Stimulated activated CD4-positive, alpha-beta T cell treated with anti-CD3 and anti-CD28 coated beads, Interleukin-15, amount 100 ng/mL, for 1 hour (primary cell): ENCODE measurements at places on chromosomes 2 and 18.

DNA sequence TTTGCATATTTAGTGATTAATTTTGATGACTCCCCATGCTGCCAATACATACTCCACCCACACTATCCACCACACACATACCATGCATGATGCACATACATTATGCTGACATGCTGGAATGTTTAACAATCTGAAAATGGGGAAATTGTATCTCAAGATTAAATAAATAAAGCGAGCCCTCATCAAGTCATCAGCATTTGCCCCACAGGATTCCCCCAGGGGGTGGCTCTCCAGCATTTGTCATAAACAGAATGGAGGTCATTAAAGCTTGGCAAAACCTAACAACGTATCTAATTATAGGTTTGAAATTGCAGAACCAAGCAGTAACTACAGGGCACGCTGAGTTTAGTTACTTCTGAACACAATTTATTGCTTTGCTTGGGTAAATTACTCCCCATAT lies 141.2 kb upstream of the TACR1 start:
- no peak for DNase-seq

- no peak for DNase-seq
Measured at GRCh38 chr2:29977284-29977683, 55.9 kb upstream of the ALK start.

- DNase-seq = no peak
Measured at GRCh38 chr2:191866195-191866594, 19.3 kb upstream of the CAVIN2 start.

DNA sequence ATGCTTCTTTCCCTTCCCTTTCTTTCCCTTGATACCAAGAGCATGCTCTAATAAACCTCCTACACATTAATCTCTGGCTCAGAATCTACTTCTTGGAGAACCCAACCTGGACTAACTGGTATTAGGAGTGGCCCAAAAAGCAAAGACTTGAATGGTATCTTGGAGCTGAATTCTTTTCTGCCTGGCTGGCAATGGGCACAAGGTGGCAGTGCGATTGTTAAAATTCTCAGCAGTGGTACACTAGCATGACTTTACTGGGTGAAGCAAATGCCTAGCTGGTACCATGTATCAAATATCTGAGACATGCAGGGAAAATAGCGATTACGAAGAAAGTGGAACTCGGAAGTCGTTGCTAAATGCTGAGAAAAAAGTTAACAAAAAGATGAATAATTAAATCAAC lies 376.1 kb downstream of the XIRP2 start:
- DNase-seq = no peak

- DNase-seq = no peak
Measured at GRCh38 chr2:98917031-98917471, 19.0 kb downstream of the CRACDL start.

DNA sequence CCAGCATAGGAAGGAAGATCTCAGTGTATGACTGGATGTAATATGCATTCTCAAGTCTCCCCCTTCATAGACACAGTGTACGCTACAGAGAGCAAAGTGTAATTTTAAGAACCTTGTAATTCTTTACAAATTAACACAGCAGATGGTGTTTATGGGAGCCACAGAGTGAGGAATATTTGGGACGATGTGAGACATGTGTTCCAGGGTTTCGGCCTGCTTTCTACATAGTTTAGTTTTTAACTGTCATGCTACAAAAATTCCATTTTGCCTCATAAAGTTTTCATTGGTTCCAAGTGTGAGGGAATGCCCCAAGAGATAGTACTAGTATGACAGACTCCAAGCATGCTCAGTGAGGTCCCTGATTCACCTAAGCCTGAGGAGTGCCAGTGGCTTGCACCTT lies 76.2 kb upstream of the LRRTM1 start:
- no peak for DNase-seq

- DNase-seq = no peak
Measured at GRCh38 chr2:191634791-191635190, 43.1 kb upstream of the NABP1 start.

- no peak for DNase-seq
Measured at GRCh38 chr2:60649721-60650120, 96.3 kb upstream of the BCL11A start.

GRCh38 chr2:45006041-45006941 lies 3.0 kb downstream of the SIX2 start:
- no peak for DNase-seq

DNA sequence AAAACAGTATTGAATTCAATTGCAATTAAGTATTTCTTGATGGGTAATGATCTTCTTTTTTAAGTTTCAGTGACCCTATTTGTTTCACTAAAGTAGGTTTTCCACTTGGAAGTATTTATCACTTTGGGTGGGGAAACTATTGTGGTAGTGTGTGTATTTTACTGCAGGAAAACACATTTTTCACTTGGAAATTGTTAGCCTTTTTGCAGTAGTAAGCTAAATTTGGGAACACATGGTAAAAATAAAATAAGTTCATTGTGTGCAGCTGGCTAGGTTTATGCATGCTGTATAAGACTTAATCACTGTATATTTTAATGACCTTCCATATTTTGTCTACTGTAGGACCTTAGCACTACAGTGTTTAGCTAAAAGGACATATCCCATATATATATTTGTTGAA lies 28.5 kb upstream of the RTTN start:
- DNase-seq = no peak

- no peak for DNase-seq
Measured at GRCh38 chr18:31736630-31737029, 24.1 kb downstream of the SLC25A52 start.

DNA sequence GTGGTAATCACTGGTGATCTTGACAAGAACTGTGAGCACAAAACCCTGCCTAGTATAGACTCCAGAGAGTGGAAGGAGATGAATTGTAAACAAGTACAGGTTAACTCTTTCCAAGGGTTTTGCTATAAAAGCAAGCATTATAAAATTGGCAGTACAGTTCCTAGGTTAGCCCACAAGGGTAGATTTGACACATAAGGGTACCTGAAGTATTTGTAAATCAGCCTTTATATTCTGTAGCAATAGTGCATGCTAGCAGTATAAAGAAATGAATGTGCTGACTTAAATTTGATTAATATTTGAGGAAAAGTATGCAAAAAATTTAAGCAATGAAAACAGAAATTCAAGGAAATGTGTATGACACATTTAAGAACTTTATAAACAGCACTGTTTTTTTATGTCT lies 42.4 kb downstream of the SP3 start:
- DNase-seq = no peak

DNA sequence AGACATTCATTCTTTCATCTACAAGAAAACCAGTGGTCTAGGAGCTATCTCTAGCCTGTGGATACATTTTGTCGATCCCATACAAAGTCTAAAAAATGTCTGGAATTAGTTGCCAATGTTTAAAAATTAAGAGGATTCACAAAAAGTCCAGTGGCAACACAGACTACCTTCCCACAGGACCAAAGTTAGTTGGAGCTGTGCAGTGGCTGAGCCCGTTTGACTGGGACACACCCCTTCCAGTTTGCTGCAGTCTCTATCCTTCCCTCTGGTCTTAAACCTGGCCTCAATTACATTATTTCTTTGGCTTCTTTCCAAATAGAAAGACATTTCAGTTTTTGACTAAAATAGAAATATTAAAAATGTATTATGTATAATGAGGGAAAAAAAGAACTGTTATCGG lies 18.6 kb downstream of the SLC16A14 start:
- DNase-seq = no peak

DNA sequence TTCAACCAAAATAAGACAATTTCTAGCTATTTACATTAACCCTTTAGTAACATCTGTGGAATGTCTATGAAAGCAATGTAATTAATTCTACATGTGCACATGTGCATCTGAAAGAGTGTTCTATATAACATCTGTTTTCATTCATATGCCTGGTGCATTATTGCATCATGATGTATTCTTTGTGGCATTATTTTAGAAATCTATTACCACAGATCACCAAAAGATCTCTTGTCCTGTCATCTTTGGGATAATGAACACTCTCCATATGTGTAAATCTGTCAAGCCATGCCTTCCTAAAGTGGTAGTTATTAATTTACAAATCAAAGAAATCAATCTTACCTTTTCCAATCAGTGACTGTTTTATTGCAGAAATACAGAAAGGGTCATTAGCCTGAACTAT lies 86.9 kb downstream of the TRIB2 start:
- DNase-seq = no peak

DNA sequence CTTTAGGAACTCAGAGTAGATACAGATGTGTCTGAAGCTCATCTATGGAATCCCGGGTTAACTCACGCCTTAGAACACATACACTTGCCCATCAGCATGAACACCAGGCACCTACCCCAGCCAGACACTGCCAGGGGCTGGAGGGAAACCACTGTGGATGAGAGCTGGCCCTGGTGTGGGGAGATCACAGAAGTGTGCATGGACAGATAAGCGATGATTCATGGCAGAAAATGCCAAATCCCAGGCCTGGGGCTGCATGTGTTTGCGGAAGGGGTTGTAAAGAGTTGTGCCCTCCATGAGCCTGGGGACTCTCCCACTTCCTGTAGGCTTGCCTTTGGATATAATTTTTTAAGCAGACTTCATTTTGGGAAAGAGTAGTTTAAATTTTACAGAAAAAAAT lies 193.4 kb downstream of the FHOD3 start:
- no peak for DNase-seq

GRCh38 chr2:190746971-190747761 lies 98.3 kb downstream of the NAB1 start:
- no peak for DNase-seq
